AG20443 (cell line): ENCODE measurements at places on chromosomes 6 and 20.

- no peak for DNase-seq
Observed at GRCh38 chr20:19768325-19768842, 10.3 kb downstream of the RIN2 start.

- no peak for DNase-seq
Observed at GRCh38 chr6:5501837-5502236, 240.5 kb downstream of the FARS2 start.

GRCh38 chr6:34852406-34853085 lies 35.3 kb downstream of the TAF11 start:
- DNase-seq = no peak

DNA sequence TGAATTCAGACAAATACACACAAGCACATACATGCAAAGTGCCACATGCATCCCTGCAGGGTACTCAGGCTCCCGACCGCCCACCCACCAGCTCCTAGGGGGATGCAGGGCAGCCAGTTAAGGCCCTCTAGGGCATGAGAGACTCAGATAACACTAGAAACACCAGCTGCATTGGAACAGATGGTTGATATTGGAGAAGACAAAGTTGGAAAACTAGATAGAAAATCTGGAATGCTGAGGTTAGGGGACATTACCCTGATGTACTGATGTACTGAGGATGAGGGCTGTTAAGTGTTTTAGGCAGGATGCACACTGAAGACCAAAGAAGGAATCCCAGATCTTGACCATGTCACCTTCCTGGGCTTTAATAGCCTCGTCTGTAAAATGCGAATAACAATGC lies 134.6 kb upstream of the ECI2 start:
- DNase-seq = no peak

DNA sequence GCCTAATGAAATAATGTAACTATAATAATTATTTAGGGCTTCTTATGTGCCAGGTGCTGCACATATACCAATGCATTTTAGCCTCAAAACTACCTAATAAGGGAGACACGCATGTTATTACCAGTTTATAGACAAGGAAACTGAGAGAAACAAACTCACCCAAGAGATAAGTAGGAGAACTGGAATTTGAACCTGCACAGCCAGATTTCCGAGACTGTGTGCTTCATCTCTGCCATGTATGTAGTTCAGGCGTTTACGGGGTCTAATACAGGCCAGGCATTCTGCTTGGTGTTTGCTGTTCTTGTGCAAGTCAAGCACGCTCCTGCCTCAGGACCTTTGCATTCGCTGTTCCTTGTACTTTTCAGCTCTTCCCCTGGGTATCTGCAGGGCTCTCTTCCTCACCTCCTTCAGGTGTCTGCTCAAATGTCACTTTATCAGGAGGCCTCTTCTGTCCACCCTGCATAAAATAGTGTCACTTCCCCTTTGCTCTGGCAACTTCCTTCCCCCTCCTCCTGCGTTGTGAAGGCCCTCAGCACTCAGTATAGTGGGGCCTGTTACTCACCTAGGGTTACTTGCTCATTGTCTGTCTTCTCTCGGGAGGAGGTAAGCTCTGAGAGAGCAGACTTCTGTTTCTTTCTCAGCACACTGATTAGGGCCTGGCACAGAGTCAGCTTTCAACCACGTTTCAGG lies 6.1 kb upstream of the NSFL1C start:
- DNase-seq = no peak

- DNase-seq = no peak
Observed at GRCh38 chr6:33638556-33638955, 17.4 kb downstream of the ITPR3 start.

DNA sequence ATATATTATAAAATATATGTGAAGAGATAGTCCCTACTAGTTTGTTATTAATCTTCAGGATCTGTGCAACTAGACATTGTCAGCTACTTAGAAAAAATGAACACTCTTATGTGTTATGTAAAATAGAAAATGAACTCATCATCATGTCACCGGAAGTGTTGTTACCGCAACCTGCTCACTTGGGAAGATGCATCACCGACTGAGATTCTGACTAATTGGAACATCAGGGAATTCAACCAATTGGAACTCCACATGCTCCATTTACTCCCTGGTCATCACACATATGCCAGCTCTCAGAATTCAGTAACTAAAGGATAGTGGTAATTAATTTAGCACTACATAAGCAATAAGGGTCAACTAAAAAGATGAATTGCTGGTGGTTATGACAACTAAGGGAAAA lies 16.7 kb upstream of the B3GAT2 start:
- no peak for DNase-seq

- no peak for DNase-seq
Observed at GRCh38 chr6:16482702-16483314, 244.4 kb downstream of the GMPR start.

- DNase-seq = no peak
Observed at GRCh38 chr20:44601236-44601671, 18.9 kb downstream of the PKIG start.

GRCh38 chr6:47066418-47066817 lies 24.3 kb upstream of the ADGRF1 start:
- no peak for DNase-seq

DNA sequence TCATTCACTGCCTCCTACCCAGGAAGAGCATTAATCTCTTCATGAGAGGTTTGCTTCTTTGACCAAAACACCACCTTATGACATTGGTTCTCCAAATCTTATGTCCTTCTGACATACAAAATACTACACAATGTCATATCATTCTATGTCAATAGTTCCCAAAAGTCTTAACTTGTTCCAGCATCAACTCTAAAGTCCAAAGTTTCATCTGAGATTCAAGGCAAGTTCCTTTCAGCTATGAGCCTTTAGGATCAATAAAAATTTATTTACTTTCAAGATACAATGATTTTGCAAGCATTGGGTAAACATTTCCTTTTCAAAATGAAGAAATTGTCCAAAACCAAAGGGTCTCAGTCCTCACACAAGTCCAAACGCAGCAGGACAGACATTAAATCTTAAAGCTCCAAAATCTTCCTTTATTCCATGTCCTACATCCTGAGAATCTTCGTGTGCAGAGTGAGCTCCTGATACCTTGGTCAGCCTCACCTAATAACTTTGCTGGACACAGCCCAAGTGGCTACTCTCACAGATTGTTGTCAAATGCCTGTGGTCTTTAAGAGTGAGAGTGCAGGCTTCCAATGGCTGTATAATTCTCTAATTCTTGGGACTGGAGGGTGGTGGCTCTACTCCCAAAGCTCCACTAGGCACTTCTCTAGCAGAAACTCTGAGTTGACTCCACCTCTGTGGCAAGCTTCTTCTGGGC lies 1668.2 kb downstream of the HACE1 start:
- no peak for DNase-seq
